ENCODE measurements at places on chromosomes 7 and 10. TPM values are rescaled to one million over a fixed set of nuclear protein-coding genes. Genes with fewer than 3 reads are reported as not detected.

Gene NODAL
- total RNA-seq, result not detected

Gene AKR1C8
- not detected for total RNA-seq

Gene PDE6C
- total RNA-seq, result not detected

Gene C10orf105
- not detected for total RNA-seq

Gene BAMBI
- 12.6 TPM for total RNA-seq

Gene LLCFC1
- total RNA-seq, result not detected

Gene GPNMB
- 10.6 TPM for total RNA-seq

Gene CALHM1
- not detected for total RNA-seq

Gene PAPOLB
- not detected for total RNA-seq

Gene PLPP4
- 3.9 TPM for total RNA-seq

Gene MSMB
- not detected for total RNA-seq

Gene BAG3
- total RNA-seq, result 39.1 TPM

Gene CADPS2
- total RNA-seq, result 5.6 TPM

Gene LRRN3
- total RNA-seq, result not detected

Gene PPP1R9A
- 11.7 TPM for total RNA-seq

Gene CALML3
- not detected for total RNA-seq

Gene TNS3
- 40.8 TPM for total RNA-seq

Gene SPDYE11
- total RNA-seq, result not detected

Gene PBLD
- total RNA-seq, result 1.3 TPM

Gene PFKFB3
- 31.3 TPM for total RNA-seq

Gene TDRD1
- not detected for total RNA-seq

Gene RELN
- 1.2 TPM for total RNA-seq

Gene OPTN
- 40.8 TPM for total RNA-seq

Gene TUBAL3
- not detected for total RNA-seq

Gene CTTNBP2
- 2.0 TPM for total RNA-seq

Gene CLDN3
- 29.7 TPM for total RNA-seq

Gene CLDN4
- 277 TPM for total RNA-seq

Gene ORC5
- 17.0 TPM for total RNA-seq

Gene CYP26C1
- 0.43 TPM for total RNA-seq

Gene TAS2R4
- total RNA-seq, result 0.14 TPM

Gene LIPN
- not detected for total RNA-seq

Gene SDHAF3
- total RNA-seq, result 17.8 TPM

Gene CACNB2
- total RNA-seq, result not detected

Gene CHRM2
- total RNA-seq, result not detected

Gene HYAL4
- not detected for total RNA-seq

Gene C10orf95
- 10.3 TPM for total RNA-seq

Gene KNDC1
- 0.65 TPM for total RNA-seq

Gene MTURN
- 4.7 TPM for total RNA-seq

Gene GNAI1
- total RNA-seq, result 33.6 TPM

Gene GNG11
- total RNA-seq, result 43.6 TPM

Gene CYP2C8
- total RNA-seq, result 0.07 TPM

Gene CYP2W1
- not detected for total RNA-seq

Gene PTPRE
- total RNA-seq, result 6.2 TPM

Gene MRPS16
- total RNA-seq, result 86.9 TPM

Gene OR2A5
- total RNA-seq, result not detected

Gene FBXO24
- total RNA-seq, result 1.0 TPM

Gene SLC16A9
- 3.5 TPM for total RNA-seq

Gene CAV2
- total RNA-seq, result 81.7 TPM

Gene AZGP1
- total RNA-seq, result not detected

Gene ERCC6
- total RNA-seq, result 5.6 TPM

Gene OR2A25
- total RNA-seq, result not detected

Gene CTAGE8
- 9.5 TPM for total RNA-seq

Gene COL17A1
- total RNA-seq, result 1.7 TPM

Gene LRRC4
- 1.1 TPM for total RNA-seq

Gene CDH23
- total RNA-seq, result under 0.01 TPM

Gene SPAG6
- 0.07 TPM for total RNA-seq

Gene ORAI2
- 35.7 TPM for total RNA-seq

Gene ZNF117
- 2.0 TPM for total RNA-seq
